ENCODE measurements at places on chromosomes 11 and 22.

DNA sequence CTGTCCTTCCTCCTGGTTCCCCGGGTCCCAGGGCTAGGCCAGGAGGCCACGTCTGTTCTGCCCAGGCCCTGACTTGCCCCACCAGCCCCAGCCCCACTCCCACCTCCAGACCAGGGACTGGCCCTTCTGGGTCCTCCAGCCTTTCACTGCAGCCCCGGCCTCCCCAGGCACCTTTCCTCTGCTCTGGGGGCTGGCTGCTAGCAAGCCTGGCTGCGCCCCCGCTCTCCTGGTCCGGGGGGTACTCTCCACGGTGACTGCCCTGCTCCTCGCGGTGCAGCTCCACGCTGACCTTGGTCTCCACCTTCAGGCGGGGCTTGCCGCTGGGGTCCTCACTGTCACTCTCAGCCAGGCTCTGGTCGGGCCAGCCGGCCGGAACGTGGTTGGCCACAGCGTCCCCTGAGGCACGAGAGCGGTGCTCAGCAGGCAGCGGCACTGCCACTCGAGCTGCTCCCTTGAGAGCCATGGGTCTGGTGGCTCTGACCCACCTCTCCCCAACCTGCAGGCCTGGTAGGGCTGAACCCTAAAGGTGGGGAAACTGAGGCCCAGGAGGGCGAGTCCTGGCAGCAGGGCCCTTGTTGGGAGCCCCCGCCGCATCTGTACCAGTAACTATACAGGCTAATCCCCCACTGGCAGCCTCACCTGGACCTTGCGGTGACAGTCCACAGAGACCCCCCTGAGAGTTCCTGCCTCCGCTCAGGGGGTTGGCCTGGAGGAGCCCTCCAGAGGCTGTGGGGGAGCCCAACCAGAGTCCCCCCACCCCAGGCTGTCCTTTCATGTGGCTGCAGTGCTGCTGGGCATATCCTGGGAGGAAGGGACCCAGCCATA lies 29.0 kb downstream of the TRMU start:
- DNase-seq: no peak

DNA sequence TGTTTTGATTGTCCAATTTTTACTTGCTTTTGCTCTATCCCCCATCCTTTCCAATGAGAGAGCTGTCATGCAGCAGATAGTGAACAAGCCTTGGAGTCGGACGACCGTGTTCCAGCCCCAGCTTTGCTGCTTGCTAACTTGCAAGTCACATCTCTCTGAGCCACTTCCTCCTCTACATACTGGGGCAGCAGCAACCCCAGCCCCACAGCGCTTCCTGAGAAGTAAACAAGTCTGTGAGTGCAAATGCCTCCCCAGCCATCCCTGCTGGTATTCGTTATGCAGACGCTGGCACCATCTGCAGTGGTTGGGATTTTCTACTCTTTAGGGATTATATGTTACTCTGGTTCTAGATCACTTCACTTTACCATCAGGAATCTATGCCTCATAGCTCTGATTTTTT lies 35.0 kb downstream of the TPBGL start:
- DNase-seq: no peak

DNA sequence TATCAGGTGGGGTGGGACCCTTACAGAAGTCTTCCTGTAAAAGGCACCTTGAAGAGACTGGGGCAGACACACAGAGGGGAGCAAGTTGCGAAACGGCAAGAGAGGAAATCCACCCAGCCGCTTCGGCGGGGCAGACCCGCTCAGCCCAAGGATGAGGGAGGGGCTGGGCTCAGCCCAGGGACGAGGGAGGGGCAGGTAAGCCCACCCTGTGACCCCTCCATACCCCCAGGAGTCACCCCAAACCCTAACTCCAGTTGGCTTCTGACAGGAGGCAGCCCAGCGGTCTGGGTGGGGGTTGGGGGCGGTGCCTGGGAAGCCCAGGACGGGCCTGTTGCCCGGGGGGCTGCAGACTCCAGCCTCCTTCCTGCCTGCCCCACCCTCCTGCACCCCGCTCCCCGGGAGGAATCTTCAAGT lies 965 bp downstream of the OSBPL5 start:
- DNase-seq: no peak

- no peak for DNase-seq
Measured at GRCh38 chr11:28490773-28491382, 382.7 kb downstream of the METTL15 start.

DNA sequence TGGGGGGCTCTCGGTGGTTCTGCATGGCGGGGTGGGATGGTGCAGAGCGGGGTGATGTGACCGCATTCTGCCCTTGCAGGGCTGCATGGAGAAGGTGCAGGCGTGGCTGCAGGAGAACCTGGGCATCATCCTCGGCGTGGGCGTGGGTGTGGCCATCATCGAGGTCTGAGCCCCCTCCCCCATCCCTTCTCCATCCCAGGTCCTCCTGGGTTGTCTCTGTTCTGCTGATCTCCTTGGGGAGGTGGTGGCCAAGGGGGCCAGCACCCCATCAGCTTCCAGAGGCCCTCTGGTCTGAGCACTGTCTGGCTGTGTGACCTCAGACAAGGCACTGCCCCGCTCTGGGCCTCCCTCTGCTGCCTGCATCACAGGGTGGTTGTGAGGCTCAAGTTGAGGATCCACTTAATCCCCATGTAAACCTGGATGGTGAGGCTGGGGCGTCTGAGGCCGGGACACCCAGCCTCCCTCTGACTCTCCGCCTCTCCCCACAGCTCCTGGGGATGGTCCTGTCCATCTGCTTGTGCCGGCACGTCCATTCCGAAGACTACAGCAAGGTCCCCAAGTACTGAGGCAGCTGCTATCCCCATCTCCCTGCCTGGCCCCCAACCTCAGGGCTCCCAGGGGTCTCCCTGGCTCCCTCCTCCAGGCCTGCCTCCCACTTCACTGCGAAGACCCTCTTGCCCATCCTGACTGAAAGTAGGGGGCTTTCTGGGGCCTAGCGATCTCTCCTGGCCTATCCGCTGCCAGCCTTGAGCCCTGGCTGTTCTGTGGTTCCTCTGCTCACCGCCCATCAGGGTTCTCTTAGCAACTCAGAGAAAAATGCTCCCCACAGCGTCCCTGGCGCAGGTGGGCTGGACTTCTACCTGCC lies 53.3 kb downstream of the CD82 start:
- no peak for DNase-seq

GRCh38 chr11:121887976-121888557 lies 227.9 kb downstream of the BLID start:
- DNase-seq: no peak

- no peak for DNase-seq
Measured at GRCh38 chr11:131815590-131815989, 445.2 kb downstream of the NTM start.

DNA sequence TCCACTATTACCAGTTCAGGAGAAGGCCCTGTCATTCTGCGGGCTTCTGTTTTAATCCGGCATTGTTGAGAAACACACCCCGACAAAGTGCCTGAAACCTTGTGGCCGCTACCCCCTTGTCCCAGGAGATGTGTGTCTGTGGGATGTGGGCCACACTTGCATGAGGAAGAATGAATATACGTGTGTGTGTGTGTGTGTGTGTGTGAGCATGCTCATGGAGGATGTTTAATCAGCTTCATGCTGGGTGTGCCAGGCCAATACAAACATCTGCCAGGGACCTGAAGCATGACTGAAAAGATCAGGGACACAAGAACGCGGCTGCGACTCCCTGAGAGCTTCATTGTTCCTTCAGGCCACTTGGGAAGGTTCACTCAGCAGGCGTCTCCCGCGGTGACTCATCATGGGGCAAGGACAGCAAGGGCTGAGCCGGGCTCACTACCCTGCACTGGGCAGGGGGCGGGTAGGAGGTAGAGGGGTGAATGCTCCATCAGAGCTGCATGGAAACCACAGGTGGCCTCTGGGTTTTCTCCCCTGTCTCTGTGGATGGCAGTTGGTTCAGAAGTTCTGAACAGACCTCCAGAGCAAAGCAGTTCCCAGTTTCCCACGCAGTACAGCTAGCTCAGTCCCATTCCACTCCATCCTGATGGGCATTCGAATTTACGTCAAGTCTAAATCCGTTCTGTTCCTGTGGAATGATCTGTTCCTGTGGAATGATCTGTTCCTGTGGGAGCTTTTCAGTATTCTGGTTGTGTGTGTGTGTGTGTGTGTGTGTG lies 7.0 kb upstream of the MALAT1 start:
- peak; percentile 55 for DNase-seq

DNA sequence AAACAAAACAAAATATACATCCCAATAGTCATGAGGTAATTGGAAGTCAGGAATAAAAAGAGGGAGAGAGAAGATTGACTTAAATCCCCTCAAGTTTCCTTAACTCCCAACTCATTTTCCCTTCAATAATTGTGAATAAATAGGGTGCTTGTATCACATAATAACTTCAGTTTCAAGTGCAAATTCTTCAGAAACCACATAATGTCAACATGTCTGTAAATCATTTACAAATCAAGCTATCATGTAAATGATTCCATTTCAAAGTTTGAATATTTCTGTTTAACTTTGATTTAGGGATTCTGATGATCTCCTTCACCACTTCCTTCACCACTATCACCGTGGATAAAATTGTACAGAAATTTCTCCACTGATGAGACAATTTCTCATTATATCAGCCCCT lies 23.2 kb downstream of the CASP5 start:
- no peak for DNase-seq

DNA sequence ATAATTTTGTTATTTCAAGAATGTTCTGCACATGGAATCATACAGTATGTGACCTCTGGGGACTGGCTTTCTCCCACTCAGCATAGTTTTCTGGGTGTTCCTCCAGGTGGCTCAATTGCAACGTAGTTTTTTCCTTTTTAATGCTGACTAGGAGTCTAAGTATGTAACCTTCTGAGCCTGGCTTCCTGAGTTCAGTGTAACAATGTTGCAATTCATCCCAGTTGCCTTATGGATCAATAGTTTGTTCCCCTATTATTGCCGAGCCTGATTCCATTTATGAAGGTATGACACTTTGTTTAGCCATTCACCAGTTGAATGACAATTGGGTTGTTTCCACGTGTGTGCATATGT lies 128.3 kb downstream of the CRYBB2 start:
- no peak for DNase-seq

DNA sequence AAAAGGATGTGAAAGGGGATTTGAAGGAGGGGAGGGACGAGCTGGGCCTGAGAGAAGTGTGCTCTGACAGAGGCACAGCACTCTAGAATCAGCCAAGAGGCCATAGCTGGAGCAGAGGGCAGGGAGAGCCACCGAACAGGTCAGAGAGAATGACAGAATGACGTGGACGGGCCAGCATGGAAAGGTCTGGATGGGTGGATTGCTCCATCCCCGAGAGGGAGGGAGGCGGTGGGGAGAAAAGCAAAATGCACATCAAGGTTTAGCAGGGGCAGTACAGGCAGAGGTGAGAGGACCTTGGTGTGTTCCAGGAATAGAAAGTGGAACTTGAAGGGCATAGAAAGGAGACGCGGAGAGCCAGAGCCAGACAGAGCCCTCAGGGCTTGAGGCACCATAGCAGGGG lies 6.9 kb downstream of the PMM1 start:
- DNase-seq: no peak

DNA sequence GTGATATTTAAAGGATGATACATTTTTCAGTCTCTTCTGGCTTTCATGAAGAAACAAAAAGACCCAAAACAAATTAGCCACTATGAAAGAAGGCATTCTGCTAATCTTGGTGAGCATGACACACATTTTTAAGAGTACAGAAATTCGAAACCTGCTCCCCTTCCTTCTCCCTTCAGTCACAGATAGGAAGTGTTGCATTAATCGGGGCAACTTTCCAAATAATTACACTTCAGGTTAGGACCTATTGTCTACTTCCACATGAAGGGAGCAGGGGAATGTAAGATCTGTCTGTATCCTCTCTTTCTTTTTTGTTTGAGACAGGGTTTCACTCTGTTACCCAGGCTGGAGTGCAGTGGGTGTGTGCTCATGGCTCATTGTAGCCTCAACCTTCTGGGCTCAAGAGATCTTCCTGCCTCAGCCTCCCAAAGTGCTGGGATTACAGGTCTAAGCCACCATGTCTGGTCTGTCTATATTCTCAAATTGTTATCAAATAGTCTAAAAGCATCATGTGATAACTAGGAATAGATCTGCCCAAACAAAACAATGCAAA lies 45.8 kb downstream of the NCAM1 start:
- DNase-seq: no peak

DNA sequence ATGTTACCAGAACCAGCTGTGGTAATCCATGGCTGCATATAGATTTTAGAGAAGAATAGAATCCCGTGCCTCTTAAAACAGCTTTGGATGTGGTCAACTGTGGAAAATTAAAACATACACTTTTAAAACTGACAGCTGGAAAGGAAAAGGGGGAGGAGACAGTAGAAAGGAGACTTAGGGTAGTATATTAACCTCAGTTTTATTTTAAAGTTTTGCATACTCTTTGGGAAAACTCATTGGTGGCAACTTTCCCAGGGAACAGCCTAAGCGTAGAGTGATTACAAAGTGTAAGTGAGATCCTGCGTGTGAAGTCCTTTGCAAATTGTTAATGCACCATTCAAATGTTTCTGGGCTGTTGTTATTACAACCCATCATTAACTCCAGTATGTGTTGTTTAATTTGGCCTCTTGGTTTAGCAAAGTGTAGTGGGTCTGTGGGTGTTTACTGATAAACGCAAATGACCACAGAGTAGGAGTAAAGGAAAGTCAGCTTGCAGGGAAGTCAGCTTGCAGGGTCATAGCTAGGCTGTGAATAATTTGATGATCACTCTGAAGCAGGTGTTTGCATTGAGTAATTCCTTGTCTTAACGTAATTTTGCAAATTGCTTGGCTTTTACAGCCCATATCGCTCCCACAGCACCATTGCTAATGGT lies 88.0 kb upstream of the DBX1 start:
- DNase-seq: no peak

- no peak for DNase-seq
Measured at GRCh38 chr11:2958251-2958650, 29.0 kb upstream of the PHLDA2 start.

DNA sequence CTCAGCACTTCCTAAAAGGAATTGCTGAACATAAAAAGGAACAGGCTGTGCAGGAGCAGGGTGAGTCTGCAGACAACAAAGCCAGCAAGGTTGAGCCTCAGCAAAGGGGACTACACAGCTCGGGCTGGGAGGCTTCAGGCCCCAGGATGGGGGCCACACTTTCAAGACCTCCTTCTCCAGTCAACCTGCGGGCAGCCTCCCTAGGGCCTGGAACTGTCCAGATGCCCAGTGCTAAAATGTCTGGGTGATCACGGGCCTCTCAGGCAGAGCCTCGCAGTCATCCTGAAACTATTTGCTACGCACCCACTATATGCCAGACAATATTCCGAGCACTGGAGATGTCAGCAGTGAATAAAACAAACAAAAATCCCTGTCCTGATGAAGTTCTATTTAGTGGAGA lies 3.9 kb upstream of the NEFH start:
- DNase-seq: no peak

DNA sequence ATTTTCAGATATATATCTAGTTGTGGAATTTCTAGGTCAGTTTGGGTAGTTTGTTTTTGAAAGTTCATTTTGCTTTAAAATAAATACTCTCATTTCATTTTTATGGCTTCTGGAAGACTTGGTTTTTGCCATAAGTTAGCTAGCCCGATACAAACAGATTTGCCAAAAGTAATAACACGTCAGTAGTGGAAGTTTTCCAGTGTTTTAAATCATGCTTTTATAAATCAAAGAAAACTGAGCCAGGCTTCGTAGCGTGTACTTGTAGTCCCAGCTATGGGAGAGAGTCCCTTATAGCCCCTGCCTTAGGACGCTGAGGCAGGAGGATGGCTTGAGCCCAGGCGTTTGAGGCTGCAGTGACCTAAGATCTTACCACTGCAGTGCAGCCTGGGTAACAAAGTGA lies 21.7 kb upstream of the MICALL1 start:
- no peak for DNase-seq

GRCh38 chr11:94925422-94926270 lies 47.7 kb downstream of the CWC15 start:
- no peak for DNase-seq

- DNase-seq: no peak
Measured at GRCh38 chr11:84594602-84595001, 1032.5 kb downstream of the DLG2 start.

- DNase-seq: no peak
Measured at GRCh38 chr11:77046060-77046501, 11.9 kb downstream of the B3GNT6 start.

Data from T1000 (cell line).